ENCODE measurements at places on chromosomes 16 and 17.

DNA sequence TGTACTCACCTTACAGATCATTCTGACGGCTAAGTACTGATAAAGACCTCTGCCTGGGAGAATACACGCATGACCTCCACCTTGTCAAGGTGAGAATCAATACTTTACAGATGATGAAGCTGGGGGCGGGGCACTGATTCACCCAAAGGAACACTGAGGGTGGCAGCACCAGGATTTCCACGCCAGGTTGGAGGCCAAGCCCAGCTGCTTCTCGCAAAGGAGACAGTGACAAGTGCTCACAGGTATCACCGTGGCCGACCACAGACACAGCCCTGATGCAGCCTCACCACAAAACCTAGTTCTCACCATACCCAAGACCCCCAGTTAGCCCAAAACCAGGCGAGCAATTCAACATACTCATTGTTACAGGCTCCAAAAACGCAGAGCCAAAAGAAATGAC lies 434.2 kb downstream of the SOX9 start:
- no peak for DNase-seq

DNA sequence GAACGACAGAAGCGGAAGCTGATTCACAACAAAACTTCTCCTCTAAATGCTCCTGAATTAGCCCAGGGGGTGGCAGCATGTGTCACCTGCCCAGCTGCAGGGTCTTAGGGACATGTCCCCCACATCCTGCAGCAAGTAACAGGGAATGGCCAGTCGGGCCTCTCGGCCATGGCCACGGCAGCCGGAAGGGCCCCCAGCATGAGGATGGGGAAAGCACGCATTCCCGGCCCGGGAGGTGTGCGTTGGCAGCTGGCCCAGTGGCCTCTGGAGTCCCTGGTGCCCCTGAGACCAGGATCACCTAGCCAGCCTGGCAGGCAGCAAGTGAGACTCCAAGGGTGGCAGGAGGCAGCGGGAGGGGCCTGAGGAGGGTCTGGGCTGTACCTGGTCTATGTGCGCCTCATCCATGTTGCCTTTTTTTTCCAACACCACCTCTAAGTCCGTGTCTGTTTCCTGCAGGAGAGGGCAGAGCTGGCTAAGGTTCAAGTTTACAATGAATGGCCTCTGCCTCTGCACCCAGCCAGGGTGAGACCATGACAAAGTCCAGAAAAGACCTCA lies 7.0 kb downstream of the KNOP1 start:
- DNase-seq: no peak

DNA sequence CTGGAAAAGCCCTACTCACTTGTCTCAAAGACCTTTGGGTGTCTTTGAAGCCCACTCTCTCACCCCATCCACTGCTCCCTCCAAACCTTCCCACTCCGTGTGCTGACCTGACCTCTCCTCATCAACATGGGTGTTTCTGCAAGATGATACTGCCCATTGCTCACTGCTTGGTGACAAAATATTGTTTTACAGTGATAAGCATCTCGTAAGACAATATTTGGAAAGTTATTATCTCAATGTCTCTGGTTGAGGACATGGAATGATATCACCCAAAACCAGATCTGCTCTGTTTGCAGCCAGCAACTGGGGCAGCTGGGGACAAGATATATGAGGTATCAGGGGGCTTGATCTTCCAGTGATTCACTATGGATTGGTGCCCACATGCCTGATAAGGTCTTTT lies 195.8 kb downstream of the SALL1 start:
- DNase-seq: no peak

DNA sequence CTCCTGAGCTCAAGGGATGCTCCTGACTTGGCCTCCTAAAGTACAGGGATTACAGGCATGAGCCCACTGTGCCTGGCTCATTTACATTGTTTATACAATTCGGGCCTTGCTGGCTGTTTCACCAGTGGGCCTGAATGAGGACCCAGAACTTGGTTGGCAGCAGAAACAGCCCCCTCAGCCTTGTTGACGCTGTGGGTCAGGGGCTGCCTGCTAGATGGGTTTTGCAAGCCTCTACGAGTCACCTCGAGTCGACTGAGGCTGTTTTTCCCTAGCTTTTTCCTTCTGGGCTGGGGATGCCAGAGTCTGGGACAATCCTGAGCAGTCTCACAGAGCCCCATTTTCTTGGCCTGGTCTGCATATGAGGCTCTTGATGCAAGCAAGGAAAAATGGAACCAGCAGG lies 16.1 kb downstream of the PPL start:
- no peak for DNase-seq
